ENCODE measurements at places on chromosomes 4 and X.

DNA sequence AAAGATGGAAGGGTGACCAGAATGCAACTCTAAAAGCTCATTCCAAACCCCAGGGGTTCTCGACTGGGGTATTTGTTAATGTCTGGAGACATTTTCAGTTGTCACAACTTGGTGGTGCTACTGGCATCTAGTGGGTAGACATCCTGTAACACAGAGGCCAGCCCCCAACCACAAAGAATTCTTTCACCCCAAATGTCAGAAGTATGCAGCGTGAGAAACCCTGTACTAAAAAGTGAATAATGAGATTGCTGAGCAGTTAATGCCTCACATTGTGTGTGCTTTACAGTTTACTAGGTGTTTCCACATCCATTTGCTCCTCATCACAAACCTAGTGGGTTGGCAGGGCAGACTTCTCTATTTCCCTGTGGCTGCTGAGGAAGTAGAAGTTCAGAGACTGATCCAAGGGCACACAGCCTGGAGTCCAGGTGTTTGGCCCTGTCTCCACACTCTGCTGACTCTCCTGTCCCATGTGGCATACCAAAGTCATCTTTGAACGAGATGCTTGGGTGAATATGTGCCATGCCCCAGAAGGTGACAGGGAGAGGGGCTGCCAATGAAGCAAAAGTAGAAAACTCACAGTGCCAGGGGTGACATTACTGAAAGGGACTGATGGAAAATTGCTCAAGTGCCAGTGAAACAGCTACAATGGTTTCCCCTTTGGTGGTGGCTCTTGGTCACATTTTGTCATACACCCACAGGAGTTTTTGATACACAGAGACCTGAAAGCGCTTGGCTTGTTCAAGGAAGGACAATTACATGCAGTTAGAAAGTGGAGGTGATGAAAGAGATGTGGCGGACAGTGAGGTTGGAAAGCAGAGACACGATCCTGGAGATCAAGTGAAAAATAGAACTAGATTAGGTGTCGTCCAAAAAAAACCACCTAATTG lies 10.1 kb upstream of the TMEM154 start:
- no peak for DNase-seq

- DNase-seq, result no peak
Measured at GRCh38 chrX:47840111-47840510, 3.4 kb downstream of the ZNF81 start.

GRCh38 chr4:6221301-6221850 lies 21.0 kb upstream of the JAKMIP1 start:
- no peak for DNase-seq

DNA sequence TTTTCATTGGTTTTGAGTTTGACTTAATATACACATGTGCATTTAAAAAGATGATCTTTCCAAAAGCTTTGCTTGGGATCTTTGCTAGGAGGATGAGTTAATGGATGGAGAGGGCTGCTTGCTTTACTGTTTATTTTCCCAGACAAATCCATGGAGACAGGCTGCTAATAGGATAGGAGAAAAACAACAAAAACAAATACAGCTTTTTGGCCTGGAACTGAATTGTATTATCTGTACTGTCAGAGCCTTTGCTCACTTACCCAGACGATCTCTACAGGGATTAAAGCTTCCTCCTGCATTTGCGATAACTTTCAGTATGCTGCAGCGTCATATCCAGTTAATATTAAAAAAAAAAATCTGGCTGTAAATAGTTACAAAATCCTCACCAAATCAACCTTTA lies 190.8 kb upstream of the NUDT6 start:
- DNase-seq, result no peak

GRCh38 chr4:172207886-172208285 lies 394.7 kb downstream of the GALNTL6 start:
- no peak for DNase-seq

DNA sequence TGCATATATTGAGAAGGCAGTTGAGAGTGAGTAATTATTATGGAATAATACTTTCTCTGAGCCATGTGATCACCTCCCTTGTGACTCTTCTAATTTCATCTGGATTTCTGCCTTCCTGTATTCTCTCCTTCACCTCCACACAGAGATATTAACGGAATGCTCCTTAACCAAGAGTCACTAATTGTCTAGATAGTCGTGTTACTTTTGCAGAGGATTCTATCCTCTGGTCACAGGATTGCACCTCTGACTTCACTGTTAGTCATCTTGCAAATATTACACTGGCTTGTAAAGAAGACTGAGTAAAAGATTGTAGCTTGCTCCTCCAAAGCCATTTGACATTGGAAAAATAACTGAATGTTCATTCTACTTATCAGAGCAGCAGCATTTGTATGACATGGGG lies 160.9 kb downstream of the SH2D1A start:
- DNase-seq, result no peak

DNA sequence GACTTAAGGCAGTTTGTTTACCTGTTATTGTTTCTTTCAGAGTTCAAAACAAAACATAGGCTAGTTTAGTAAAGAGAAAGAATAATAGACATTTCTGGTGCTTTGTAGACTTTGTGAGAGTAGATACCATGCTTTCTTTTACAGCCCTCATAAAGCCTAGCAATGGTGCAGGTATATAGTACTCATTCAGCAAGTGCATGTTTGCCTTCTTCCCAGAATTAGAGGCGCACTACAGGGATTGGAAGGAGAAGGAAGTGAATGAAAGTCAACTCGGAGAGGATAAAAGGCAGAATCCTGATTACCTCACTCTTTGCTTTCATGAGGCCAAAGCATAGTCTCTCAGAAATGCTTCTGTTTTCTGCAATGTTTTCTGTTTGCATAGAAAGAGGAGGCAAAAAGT lies 43.1 kb upstream of the FHDC1 start:
- DNase-seq, result no peak

DNA sequence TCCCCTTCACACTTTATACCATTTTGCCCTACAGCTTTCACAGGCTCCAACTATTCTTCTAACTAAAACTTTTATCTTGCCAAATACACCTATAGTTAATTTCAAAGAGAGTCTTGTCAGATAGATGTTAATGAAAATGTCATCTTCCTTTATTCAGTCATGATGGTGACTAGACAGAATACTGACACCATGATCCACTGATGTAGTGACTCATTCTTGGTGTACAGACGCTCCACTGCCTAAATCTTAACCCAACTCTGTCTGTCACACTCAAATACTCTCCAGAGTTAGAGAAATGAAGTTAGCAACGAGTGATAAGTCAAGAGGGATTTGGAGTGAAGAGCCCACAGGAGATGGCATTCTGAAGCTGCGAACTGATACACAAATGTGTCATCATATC lies 32.1 kb upstream of the HDAC8 start:
- DNase-seq, result no peak

GRCh38 chr4:182492423-182492822 lies 249.2 kb downstream of the TENM3 start:
- no peak for DNase-seq

DNA sequence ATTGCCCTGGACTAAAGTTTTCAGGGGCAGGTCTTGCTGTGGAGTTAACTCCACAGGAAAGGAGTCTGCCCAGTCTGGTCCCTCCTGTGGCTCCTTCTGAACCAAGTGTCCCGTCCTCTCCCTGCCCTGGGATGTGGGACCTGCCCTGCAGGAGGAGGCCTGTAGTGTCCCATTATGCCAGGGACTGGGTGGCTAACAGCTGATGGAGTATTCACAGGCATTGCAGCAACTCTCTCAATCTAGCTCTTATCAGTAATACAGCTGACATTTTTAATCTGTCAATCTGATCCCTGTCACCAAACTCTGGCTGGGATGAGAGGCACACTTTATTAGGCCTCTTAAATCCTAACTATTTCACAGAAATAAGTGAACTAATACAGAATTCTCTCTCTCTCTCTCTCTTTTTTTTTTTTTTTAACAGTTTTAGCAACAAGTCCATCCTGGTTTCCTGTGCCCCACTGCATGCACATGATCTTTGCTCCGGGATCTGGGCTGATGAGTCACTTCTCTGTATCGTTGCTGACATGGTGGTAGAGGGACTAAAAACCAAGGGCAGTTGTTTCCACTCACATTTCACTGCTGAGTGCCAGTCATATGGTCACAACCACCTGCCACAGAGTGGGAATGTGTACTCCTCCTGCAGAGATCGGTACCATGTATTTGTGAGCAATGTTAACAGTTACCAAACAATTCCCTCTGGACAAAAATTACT lies 39.1 kb downstream of the HAND2 start:
- no peak for DNase-seq

GRCh38 chrX:132409780-132410556 lies 78.9 kb downstream of the MBNL3 start:
- DNase-seq, result no peak

GRCh38 chr4:33386764-33387163 lies 2666.6 kb downstream of the PCDH7 start:
- DNase-seq, result no peak

GRCh38 chr4:150598909-150599308 lies 17.0 kb downstream of the MAB21L2 start:
- no peak for DNase-seq

- no peak for DNase-seq
Measured at GRCh38 chr4:38002451-38003071, 42.4 kb downstream of the PTTG2 start.

DNA sequence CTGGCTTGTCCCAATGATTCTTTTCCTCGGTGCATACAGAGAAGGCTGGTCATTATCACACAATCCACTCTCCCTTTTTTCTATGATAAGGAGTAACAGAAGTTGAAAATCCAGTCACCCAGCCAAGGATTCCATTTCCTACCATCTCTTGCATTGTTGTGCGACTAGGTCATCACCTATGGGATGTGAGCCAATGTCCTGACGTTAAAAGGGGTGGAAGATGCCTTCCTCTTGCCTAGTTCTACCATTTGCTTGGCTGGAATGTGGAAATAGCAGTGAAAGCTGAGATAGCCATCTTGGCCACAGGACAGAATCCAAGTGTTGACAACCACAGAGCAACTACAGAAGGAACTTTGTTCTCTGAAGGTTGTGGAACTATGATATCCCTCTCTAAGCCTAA lies 132.2 kb upstream of the KIT start:
- DNase-seq, result no peak

GRCh38 chr4:39637586-39638353 lies 895 bp downstream of the SMIM14 start:
- no peak for DNase-seq

DNA sequence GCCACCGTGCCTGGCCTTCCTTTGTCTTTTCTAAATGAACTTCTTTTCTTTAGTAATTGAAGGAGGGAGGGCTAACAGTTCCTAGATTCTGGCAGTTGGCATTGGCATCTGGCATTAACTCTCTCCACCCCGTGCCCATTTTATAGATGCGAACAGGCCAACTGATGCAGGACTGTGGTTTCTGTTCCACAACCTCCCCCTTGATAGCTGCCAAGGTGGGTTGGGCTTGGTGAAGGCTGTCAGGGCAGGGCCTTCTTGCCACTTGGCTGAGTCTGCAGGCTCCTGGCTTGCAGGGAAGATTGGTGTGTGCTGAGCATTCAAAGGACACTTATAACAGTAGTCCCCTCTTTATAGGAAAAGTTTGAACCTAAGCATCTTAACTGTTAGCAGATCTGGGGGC lies 4.3 kb downstream of the SOWAHD start:
- no peak for DNase-seq

DNA sequence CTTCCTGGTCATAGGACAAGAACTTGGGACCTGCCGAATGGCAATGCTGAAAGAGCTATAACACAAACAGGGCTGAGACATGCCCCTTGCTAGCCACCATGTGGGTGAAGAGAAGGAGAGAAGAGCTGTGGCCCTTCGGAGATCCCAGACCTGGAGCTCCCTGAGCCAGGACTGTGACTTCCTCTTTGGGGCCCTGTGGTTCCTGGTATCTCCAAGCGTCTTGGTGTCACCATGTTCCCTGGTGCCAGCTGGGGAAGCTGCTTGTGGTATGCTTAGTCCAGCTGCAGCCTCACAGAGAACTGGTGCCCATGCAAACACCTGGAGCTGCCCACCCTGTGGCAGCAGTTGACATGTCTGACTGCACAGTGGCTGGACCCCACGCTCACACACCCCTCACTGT lies 68.5 kb downstream of the NDNF start:
- DNase-seq, result no peak

- DNase-seq, result no peak
Measured at GRCh38 chrX:150099316-150099715, 161.0 kb upstream of the EOLA2 start.

DNA sequence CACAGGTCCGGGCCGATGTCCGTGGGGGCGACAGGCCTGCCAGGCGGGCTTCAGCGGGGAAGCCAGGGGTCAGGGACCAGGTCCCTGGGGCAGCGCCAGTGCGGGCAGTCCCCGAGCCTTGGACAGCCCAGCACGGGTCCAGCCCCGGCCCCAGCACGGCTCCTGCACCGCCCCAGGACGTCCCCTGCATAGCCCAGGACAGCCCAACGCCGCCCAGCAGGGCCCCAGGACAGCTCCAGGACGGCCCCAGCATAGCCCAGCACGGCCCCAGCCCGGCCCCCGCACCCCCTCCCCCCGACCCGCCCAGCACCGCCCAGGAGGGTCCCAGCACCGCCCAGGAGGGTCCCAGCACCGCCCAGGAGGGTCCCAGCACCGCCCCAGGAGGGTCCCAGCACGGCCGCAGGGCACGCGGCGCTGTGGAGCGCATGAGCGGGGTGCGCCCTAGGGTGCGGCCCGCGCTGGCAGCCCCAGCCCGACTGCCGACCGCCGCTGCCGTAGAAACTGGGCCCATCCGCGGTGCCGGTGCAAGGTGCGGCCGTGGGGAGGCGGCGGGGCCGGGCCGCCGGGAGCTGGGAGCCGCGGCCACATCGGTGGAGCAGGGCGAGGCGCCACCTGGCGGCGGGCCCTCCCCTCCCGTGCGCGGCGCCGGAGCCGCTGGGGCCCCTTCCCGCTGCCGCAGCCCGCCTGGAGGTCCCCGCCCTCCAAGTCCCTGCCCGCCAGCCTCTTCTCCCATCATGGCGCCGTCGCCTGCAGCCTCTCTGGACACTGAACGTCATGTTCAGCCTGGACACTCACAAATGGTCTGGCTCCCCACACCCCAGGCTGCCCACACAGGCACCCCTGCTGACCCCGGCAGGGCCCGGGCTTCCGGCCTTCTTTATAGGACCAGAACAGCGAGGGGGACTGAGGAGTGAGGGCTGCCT lies 106.8 kb upstream of the NKX1-1 start:
- no peak for DNase-seq

Data from D721Med (cell line).